ENCODE measurements at places on chromosomes 13 and 19.
A peak's percentile ranks its signal among the peaks of the same experiment; 100 is the strongest.

DNA sequence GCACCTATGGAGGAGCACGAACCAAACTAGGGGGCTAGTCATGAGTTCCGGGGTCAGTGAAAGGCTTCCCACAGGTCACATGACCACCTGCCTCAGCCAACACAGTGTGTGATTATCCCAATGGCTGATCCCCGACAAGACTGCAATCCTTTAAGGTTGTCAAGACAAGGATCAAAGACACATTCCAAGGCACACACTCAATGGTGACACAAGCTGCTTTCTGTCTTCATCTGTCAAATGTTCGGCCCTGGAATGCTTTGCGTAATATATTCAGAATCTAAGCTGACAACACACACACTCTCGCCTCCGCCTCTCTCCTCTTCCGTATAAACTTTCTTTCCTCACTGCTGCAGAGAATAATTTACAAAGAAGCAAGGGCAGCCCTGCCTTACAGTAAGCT, 11.7 kb downstream of the RANBP3 start:
- no peak for DNase-seq

DNA sequence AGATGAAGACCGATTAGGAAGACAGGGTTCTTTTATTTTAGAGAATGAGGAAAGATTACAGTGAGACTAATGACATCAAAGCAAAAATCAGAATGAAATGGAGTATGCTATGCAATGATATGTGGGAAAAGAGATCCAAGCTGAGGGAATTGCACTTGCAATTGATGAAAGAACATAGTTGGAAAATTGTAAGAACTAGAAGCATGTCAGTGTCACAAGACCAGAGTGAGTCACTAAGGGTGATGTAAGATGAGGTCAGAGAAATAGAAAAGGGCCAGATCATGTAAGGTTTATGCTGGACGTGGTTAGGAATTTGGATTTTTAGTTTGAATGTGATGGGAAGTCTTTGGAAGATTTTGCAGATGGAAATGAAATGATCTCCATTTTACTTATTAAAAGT, 1937.3 kb downstream of the OLFM4 start:
- DNase-seq = no peak

GRCh38 chr13:90233933-90234672, 1113.4 kb upstream of the MIR17HG start:
- no peak for DNase-seq

GRCh38 chr13:26468265-26468801, 89.2 kb upstream of the WASF3 start:
- DNase-seq = no peak

GRCh38 chr13:104114101-104114500, 1047.9 kb upstream of the SLC10A2 start:
- DNase-seq = peak; percentile 27

Data from right hindlimb (tissue), 1 donor.